ENCODE measurements at places on chromosomes 11 and 22.

GRCh38 chr22:24431309-24432034 lies 4.1 kb downstream of the ADORA2A start:
- no peak for DNase-seq

- DNase-seq = no peak
Measured at GRCh38 chr11:92841719-92842118, 127.7 kb upstream of the MTNR1B start.

DNA sequence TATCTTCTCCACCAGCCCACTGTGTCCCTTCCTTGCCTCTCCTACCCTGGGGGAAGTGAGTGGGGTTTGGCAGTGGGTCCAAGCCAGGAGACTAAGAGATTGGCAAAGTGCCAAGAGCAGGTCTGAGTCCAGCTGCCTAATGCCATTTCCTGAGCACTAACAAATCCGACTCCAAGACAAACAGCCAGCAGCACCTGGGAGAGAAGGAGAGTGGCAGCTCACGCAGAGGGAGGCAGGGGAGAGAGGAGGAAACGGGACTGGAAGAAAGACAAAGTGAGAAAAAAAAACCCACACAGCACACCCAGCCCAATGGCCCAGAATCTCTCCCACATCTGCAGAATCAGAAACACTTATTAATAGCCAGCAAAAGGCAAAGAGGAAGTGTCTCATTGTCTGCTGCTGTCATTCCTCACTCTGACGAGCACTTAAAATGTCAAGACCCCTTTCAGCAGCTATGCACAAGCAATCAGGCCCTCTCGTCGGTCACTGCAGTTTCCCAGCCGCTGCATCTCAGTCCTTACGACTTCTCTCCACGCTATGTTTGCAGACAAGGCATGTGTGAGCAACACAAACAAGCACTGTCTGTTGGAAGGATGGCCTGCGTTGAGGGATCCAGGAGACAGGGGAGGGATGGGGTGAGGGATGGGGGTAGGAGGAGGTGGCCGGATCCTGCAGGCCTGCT lies 558.4 kb upstream of the CADM1 start:
- DNase-seq = no peak

GRCh38 chr22:30717331-30717921 lies 22.8 kb downstream of the OSBP2 start:
- no peak for DNase-seq

GRCh38 chr11:122242731-122243130 lies 126.7 kb upstream of the BLID start:
- DNase-seq = no peak

DNA sequence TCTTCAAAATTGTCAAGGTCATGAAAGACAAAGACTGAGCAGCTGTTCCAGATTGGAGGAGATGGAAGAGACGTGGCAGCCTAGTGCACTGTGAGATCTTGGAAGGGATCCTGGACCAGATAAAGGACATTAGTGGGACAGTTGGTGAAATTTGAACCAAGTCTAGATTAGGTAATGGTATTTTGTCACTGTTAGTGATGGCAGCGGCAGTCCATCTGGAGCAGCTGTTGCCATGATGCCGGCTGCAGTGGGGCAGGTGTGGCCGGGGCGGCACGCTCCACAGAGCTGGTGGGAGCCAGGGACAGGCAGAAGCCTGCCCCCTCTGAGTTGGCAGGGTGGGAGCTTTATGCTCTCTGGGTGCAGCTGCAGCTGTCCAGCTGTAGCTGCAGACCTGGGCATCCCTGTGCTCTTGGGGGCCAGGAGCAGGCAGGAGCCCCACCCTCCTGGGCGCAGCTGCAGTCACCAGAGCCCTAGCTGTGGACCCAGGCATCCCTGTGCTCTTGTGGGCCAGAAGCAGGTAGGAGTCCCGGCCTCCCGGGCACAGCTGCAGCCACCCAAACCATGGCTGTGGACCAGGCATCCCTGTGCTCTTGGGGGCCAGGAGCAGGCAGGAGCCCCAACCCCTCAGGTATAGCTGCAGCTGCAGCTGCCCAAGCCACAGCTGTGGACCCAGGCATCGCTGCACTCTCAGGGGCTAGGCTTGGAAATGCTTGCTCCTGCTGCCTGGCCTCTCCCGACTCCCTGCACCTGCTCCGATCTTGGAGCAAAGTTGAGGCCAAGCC lies 20.7 kb downstream of the DIXDC1 start:
- no peak for DNase-seq

DNA sequence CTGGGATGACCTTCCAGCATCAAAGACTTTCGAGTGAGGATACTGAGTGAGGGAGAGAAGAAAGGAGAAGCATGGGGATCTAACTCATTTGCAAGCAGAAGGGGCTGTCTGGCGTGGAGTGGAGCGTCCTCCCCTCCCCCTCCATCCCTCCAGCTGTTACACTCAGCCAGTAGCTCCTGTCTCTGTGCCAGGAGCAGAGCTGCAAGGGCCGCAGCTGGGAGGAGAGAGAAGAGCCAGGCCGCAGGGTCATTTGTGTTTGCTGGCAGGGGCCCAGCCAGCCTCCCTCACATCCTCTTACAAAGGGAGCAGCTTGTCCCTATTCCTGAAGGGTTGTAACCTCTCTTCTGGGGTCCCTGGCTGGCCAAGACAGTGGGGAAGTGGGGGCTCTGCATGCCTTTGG lies 57.9 kb downstream of the NECTIN1 start:
- no peak for DNase-seq

DNA sequence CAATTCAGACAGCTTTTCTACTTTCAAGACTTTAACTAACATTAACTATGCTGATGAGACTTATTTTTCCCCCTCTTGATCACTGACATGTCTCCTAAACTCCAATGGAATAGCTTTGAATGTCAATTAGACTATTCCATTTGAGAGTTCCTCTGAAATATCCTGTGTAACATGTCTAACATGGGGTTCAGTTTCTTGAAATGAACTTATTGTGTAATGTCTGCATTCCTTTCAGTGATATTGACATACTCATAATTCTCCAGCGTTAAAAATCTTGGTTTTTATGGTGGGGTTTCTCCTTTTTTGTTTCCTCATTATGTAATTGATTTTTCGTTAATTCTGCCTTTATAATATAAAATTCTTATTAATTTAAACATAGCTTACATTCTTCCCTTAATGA lies 37.7 kb upstream of the SPTBN2 start:
- no peak for DNase-seq

DNA sequence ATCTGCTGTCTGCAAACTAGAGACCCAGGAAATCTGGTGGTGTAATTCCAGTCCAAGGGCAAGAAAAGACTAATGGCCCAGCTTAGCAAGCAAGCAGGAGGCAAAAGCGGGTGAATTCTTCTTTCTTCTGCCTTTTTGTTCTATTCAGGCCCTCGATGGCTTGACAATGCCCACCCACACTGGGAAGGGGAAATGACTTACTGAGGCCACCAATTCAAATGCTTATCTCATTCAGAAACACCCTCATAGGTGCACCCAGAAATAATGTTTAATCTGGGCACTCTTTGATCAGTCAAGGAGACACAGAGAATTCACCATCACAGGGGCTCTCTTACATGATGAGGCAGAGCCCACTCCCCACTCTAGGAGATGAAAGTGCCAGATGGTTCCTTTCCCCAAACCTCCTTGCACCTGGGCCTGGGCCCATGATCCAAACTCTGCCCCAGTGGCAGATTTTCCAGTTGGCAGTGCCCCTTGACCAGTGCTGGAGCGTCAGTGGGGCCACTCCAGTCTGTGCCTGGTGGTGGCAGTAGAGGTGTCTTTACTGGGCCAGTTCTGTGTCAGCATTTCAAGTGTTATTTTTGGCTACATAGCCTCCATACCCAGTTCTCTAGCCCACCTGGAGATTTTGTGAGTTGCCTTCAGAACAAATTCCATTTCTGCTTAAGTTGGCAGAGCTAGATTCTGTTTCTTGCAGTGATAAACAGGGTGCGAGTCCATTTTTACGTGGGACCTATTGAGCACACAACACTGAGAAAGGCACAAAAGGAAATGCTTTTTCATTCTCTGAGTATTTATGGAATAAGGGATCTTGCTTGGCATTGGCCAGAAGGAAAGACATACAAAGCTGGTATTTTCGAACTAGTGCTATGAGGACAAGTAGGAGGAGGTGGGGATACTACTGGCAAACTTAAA lies 7.5 kb downstream of the ELMOD1 start:
- no peak for DNase-seq

DNA sequence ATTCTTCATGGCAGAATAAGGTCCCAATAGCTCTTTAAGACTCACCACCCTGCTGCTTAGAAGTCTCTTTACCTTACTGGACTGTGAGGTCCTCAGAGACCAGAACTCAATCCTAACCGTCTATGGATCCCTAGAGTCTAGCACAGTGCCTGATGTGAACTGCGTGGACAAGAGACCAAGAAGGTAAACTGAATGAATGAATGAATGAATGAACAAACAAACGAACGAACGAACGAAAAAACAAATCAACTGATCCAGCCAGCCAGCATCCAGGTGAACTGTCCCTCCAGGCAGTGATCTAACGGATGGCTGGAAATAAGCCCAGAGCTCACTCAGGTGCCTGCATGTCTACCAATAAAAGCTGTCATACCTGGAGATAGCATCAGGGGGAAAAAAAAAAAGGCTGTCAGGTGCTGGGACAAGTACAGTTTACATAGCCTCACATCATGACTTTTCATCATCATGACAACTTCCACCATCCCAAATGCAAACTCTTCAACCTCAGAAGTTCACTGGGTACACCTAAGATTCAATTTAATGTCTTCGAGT lies 59.8 kb downstream of the PACSIN2 start:
- DNase-seq = no peak

- no peak for DNase-seq
Measured at GRCh38 chr11:5593146-5593545, 3.3 kb upstream of the TRIM6 start.

DNA sequence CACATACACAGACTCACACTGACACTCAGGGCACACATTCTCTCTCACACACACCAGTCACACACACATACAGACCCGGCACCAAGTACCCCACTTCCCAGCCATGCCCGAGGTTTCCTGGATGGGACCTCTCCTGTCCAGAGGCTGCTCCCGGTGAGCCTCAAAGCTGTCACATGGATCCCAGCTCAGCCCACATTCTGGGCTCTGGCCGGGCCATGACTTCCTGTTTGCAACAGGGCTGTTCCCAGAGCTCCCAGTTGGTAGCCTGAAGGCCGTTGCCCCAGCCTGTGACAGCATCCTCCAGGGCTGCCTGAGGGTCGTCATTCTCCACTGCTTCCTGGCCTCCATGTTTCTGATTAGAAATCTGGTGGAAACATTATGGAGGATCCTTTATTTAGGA lies 14.6 kb upstream of the CYP2D6 start:
- no peak for DNase-seq

DNA sequence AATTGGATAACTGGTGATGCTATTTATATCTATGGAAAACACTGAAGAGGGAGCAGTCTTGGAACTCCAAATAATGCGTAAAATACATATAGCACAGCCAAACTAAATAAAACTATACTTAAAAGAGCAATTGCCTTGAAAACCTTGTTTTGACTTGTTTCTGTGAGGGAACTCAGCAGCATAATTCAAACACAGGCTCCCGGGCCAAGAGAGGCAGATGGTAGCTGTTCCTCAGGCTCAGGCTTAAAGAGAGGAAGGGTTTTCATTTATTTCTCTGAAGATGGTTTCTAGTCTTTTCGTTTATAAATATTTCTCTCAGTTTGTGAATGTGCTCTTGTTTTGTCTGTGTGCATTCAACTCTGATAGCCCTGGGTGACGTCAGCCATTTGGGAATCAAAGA lies 82.4 kb downstream of the FANCF start:
- no peak for DNase-seq

- DNase-seq = no peak
Measured at GRCh38 chr22:38300197-38300945, 16.9 kb downstream of the CSNK1E start.

Data from activated CD4-positive, CD25-positive, alpha-beta regulatory T cell (primary cell).